ENCODE measurements at places on chromosomes 11 and 22.

- no peak for DNase-seq
Observed at GRCh38 chr11:32098142-32098903, 7.4 kb downstream of the RCN1 start.

DNA sequence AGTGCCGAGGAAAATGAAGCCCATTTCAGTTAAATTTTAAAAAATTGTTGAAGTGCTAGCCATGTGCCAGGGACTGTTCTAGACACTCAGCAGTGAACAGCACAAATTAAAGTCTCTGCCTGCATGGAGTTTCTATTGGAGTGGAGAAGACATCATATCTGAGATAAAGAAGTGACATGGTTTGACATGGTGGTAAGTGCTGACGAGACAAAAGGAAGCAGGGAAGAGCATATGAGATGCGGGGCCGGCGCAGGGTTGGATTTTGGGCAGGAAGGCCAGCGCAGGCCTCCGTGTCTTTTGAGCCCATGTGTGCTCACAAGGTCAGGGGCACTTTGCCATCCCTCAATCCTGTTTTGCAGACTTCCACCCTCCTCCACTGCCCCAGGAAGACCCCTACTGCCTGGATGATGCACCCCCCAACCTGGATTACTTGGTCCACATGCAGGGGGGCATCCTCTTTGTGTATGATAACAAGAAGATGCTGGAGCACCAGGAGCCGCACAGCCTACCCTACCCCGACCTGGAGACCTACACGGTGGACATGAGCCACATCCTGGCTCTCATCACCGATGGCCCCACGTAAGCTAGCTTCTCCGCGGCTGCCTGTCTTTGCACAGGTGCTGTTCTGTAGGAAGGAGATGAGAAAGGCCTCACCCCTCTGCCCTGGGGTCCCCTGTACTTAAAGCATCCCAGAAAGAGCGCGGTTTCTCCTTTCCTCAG lies 29.6 kb downstream of the AMPD3 start:
- DNase-seq, result no peak

- DNase-seq, result no peak
Observed at GRCh38 chr11:32529994-32530588, 53.5 kb upstream of the EIF3M start.

GRCh38 chr11:95100856-95101507 lies 11.3 kb downstream of the ENDOD1 start:
- DNase-seq, result no peak

DNA sequence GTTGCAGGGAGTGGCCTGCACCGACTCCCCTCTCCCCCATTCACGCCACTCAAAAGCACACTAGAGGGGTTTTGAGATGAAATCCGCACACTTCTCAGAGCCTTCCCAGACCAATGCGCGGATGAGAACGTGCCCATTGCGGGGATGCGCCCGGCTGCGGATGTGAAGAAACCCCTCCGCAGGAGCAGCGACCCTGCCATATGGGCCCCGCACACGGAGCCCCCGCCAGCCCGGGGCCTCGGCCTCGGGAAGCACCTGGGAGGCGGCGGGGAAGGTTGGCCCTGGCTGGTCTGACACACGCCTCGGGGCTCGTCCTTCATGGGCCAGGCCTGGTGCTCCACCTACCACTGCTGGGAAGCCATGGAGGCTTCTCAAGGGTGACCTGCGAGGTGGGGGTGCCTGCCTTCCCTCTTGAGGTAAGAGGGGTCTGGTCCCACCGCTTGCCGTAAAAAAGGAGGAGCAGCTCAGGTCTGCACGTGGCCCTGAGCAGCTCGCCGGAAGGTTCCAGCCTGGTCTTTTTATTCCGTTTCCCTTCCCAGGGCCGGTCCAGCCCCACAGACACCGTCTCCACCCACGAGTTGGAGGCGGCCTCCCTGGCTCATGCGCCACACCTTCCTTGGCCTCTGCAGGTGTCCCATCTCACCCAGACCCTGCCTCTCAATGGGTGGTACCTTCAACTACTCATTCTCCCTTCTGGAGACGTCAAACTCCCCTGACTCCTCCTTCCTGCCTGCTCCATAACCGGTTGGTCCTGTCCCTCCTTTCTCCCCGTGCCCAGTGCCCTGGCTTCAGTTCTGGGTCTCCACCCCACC lies 39.4 kb downstream of the TRMU start:
- DNase-seq, result no peak

DNA sequence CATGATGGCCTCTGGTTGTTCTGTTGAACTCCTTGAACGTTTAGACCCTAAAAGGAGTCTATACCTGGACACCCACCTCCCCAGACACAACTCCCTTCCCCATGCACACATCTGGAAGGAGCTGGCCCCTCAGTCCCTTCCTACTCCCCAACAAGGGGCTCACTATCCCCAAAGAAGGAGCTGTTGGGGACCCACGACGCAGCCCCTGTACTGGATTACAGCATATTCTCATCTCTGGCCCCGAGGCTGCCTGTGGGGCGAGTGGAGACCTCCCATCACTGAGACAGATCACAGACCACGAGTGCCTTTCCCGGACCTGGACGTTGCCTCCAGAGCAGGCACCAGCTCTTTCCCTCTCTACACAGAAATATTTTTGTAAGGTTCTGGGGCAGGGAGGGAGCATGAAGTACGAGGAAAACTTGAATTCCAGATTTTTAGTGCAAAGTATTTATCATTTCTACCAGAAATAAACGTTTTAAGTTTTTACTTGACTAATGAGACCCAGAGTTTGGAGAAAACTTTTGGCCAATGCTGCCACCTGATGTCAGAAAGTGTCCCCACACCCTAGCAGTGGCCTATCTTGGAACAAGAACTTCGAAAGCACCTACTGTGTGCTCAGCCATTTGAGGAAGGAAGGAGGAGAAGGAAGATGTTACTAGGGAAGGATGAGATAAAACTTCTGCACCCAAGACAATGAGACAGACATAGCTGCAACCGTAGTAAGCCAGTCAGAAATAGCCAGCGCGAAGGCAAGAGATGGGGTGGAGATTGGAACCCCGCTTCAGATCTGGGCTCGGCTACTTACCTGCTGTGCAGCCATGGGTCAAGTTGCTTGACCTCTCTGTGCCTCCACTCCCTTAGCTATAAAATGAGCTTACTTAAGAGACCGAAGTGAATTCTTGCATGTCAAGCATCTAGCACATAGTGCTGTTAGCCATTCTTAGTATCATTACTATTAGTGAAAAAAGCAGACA lies 10.2 kb upstream of the POU2F3 start:
- no peak for DNase-seq

GRCh38 chr11:13679768-13680167 lies 11.3 kb downstream of the FAR1 start:
- DNase-seq, result no peak

GRCh38 chr11:75112200-75112599 lies 15.5 kb upstream of the OR2AT4 start:
- no peak for DNase-seq

GRCh38 chr11:47797633-47798032 lies 30.5 kb upstream of the FNBP4 start:
- no peak for DNase-seq
